ENCODE measurements at places on chromosomes 4 and X.

DNA sequence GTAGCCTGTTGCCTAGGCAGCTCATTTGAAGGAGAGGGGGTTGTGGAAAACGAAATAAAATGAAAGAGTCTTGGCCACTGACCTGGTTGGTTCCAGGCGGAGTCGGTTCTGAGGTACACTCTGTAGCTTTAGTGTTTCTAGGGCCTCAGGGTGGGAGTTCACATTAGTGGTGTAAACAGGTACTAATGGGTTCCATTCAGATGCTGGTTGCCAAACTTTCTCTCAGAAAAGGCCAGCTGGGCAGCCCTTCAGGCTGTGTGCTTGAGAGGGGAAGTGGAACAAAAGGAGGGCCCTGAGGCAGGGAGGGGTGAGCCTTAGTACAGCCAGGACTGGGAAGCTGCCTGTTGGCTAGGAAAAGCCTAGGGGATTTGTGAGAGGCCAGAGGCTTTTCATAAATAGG, 24.8 kb downstream of the NHSL2 start:
- no peak for DNase-seq

DNA sequence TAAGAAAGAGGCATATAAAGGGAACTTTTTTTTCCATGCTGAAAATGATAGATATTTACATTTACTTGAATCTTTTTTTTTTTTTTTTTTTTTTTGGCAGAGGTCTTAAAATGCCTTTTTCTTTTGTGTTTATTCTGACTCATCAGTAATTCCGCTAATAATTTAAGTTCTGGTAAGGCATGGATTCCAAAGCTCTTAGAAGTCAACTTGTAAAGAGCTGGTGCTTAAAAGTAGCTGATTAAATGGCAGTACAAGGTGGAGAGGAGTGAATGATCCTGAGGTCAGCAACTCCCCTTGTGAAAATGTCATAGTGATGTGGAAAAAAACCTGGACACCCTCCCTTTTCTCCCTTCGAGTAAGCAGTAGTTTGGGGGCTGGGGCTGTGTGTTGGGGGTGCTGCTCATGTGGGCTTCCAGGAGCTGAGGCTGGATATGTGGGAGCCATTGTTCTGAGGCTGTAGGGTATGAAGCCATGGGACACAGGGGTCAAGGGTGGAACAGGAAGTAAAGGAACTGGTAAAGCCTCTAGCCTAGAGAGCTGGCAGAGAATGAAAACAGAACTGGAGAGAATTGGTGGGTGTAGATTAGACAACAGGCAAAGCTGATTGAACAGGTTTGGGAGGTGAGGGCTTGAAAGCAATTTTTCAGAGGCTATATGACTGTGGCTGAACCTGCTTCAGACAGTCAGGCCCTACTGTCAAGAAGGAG, 41.0 kb upstream of the PITX2 start:
- no peak for DNase-seq

GRCh38 chr4:129748991-129749390, 653.0 kb downstream of the C4orf33 start:
- no peak for DNase-seq

DNA sequence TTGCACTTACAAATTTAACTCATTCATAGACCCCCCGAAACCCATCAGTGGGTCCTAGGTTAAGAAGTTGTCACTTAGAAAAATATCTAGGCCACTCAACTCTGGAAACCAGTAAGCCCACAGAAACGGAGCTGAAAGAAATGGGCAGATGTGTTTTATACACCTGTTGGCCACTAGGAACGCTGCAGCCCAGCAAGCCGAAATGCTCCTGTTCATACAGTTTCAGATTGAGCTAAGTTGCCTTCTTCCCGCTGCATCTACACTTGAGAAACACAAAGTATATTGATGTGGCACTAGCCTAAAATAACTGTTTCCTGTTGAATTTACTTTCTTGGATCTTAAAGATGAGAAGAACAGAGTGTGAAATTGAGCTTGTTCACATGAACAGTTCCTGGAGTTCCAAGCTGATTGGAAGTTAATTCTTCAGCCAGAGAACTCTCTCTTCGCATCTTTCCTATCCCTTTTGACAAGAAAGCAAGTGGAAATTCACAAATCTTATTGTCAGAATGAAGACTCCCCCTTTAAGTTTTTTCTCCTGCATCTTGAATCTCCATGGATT, 174.1 kb downstream of the RBMX2 start:
- no peak for DNase-seq

Measured in activated T-helper 1 cell treated with Interleukin-2 at 50 U/mL for 16 hours (primary cell).